ENCODE measurements at places on chromosomes 3 and 15.
A peak's percentile ranks its signal among the peaks of the same experiment; 100 is the strongest.

- no peak for DNase-seq
Observed at GRCh38 chr3:167728632-167729323, 5.9 kb downstream of the PDCD10 start.

GRCh38 chr15:60932051-60932915 lies 296.8 kb downstream of the RORA start:
- DNase-seq: peak; percentile 28

DNA sequence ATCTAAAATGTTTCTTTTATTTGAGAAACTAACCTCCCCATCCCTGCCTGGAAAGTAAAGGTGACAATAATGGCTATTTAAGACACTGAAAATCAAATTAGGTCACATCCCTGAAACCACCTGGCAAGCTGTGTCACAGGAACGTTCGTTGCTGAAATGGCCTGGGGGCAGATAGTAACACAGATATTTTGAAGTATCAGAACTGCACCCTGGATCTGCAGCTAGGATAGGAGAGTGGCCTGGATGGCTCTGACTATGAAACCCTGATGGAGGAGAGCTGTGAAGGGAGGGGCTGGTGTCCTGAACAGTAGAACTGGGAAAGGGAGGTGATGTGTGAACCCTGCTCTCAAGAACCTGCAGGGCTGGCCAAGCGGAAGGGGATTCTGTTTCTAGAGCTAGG lies 648.3 kb upstream of the CFAP20DC start:
- DNase-seq: no peak

DNA sequence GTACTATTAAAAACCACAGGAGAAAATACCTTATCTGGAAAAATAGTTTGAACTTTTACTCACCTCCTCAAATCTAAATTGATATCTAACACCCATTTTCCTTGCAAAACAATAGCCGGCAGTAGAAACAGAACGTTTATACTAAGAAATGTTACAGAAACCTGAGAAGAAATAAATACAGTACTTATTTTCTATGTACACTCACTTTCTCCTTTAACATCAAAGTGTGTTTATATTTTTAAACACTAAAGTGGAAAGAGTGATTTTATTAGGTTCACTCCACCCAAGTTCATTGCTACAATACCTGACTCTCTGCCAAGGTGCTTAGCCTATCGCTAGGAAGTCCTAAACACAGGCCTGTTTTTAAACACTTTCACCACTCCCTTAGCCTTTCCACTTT lies 87.8 kb upstream of the TJP1 start:
- DNase-seq: no peak

- no peak for DNase-seq
Observed at GRCh38 chr3:69463531-69463930, 77.6 kb upstream of the FRMD4B start.

DNA sequence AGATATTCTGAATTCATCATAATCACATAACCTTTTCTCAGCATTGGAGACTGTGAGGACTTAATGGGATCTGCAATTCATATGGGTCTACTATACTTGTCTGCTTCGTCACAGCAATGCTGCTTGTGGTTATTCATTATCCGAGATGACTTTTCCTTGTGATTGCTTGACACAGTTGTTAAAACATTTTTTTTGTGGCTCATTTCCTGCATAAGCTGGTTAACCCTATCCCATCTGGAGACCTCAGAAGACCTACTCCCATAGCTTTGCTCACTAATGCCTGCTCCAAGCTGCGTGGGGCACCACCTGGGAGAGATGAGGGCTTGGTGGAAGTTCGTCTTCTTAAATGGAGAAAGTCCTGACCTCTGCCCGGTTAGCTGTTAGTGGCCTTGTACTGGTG lies 360.8 kb downstream of the CHST2 start:
- no peak for DNase-seq

GRCh38 chr3:148227534-148227933 lies 470.2 kb upstream of the AGTR1 start:
- no peak for DNase-seq

DNA sequence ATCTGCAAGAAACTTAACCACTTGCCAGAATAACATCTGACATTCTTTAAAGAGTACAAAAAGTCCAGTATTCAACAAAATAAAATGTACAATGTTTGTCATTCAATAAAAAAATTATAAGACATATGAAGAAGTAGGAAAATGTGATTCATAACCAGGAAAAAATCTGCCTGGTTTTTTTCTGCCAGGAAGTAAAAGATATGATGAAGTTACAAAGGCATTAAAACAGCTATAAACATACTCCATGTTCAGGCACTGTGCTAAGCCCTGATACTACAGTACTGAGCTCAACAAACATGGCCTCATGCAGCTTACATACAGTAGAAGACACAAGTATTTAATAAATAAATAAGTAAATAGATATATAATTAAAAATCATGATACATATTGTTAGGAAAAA lies 178.4 kb upstream of the STT3B start:
- DNase-seq: no peak

DNA sequence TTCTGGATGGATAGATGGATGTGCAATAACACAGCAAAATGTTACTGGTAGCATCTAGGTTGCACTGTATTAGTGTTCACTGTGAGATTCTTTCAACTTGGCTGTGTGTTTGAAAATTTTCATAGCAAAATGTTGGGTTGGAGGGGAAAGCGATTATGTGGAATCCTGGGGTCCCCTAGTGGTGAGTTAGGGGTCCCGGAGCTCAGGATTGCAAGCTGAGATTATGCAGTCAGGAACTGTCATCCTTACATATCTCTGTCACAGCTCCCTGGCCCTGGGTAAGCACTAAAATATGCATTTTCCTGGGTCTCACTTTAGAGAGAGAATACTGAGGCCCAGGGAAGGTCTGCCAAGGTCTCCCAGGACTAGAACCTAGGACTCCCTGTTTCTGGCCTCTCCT lies 77.2 kb downstream of the CEMIP start:
- no peak for DNase-seq

DNA sequence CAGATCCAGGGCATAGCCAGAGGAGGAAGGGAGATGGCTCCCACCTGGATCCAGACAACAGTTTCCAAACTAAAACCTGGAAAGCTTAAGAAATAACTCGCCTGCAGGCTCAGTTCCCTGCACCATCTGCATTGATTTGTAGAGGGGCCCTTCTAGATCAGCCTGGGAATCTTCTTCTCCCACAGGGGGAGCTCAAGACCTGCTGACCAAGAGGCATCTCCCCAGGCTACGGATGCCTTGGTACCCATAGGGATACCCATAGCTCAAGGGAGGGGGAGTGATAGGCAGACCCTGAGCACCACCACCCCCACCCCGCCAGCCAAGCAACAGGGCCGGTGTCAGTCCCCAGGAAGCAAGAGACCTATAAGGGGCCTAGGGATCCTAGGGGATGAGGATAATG lies 28.0 kb upstream of the DCLK3 start:
- peak; percentile 4 for DNase-seq

GRCh38 chr15:82663186-82663600 lies 16.0 kb upstream of the CPEB1 start:
- DNase-seq: peak; percentile 46

DNA sequence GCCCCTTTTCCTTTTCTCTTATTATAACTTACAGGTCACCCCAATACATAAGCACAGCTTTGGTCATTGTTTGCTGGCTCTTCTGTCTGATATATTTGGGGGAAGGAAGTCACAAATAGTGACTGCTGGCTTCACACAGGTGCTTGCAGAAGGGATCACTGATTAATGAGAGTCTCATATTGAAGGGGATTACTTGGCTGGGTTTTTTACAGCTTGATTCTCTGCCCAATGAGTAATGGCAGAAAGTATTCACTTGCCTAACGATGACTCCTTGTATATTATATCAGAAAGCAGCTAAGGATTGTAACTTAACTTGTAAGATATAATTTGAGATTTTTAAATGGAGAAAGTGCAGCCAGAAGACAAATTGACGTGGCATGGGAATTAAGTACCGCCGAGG lies 119.3 kb upstream of the PFN2 start:
- DNase-seq: no peak

GRCh38 chr3:196073255-196073753 lies 8.6 kb downstream of the TFRC start:
- DNase-seq: peak; percentile 53

DNA sequence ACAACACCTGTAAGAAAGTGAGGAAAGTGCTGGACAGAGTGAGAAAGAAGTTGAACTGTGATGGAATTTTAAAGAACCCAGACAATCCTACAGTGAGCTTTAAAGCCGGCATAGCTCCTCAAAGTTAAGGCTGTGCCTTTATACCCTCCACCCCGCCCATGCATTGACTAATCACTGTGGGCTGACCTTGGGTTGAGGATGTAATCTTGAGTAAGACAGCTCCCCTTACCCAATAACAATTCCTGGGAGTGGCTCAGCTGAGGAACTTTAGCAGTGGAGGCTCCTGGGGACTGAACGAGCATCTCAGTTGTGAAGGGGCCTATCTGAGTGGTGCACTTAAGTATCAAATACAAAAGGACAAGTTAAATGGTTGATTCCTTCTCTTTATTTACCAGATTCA lies 35.7 kb upstream of the ZNF770 start:
- DNase-seq: no peak

- DNase-seq: no peak
Observed at GRCh38 chr15:100114100-100114499, 227.7 kb downstream of the ADAMTS17 start.

DNA sequence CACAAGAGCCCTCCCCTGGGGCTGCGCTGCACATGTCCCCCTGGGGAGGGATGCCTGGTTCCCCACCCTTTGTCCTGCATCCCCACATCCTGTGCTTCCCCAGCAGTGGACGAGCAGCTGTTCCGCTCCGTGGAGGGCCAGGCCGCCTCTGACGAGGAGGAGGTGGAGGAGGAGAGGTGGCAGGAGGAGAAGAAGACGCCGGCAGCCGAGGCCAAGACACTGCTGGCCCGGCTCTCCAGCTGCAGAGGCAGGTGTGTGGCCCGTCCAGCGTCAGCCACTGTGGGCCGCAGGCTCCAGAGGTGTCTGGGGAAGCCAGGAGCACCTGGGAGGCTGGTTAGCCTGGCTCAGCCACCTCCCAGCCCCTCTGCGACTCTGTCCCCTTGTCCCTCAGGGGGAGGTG lies 27.9 kb upstream of the GP9 start:
- DNase-seq: no peak

DNA sequence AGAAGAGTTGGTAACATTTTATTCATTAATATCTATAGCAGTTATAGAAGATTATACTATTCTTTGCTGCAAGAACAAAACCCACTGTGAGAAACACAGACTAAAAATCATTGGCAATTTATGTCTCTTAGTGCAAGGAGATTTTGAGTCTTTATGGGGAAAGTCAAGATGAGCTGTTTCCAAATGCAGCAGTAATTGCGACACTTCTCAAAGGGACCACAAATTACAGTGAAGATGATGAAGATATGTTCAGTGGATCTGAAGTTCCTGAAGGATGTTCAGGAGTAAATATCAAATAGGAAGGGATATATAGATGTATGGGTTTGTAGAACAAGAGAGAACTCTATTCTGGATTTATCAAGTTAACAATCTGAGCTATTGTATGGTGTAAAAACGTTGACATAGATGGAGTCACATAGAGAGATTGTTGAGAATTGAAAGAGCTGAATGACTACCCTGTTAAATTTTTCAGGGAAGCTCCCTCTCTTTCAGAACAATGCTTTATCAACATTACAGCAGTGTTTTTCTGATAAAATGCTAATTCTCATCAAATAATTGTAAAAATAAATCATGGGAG lies 71.8 kb downstream of the DTWD1 start:
- DNase-seq: no peak

GRCh38 chr3:67774676-67775075 lies 120.3 kb upstream of the SUCLG2 start:
- no peak for DNase-seq
